ENCODE measurements at places on chromosomes 6 and 20.
A peak's percentile ranks its signal among the peaks of the same experiment; 100 is the strongest.

DNA sequence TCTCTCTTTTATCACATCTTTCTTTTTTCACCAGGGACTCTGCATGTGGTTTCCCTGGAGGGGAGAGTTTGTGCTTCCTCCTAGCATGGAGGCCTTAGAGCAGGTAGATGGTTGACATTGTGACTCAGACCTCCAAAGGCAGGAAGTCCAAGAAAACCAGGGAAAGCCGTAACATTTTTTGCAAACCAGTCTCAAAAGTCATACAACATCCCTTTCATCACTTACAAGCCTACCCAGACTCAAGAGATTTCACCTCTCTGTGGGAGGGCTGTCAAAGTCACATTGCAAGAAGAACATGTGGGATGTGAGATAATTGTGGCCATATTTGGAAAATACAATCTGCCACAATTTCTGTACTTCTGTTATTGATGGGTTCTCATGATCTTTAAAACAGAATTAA, 46.2 kb downstream of the SNRNP48 start:
- DNase-seq: no peak

DNA sequence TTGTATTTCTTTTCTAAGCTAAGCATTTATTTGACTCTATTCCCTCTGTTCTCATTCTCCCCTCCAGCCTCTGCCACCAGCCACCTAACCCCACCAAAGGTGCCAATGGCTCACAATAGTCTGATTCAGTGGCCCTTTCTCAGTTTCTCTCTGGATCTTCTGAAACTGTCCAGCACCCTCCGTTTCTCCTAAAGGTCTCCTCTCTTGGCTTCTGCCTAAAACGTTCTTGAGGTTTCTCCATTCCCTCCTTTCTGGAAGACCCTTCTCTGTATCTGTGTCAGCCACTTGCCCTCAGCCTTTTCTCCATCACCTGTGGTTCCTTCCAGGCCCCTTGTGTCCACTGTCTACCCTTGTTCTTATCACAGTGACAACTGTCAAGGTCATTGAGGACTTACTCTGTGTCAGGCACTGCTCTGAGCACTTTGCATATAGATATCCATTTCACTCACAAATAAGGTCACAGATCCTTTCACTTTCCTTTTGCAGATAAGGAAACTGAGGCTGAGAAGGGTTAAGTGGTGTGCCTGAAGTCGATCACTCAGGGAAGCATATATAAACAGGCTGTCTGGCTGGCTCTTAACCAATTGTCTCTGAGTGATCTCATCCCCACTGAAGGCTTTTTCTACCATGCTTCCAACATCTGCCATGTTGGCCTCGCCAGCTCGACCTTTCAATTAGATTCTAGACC, 48.1 kb downstream of the FOXA2 start:
- no peak for DNase-seq

DNA sequence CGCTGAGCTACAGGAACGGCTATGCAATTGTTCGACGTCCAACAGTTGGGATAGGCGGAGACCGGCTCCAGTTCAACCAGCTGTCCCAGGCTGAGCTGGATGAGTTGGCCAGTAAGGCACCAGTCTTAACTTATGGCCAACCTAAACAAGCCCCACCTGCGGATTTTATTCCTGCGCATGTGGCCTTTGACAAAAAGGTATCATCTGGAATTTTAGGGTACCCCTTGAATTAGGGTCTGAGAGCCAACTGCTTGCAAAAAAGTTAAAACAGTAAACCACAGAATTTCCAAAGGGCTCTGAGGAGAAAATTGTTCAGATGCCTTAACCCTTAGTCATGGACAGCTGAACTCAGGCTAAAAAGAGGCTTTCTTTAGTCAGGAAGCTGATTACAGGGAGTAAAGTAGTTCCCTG, 3.8 kb downstream of the EFHC1 start:
- DNase-seq: no peak

DNA sequence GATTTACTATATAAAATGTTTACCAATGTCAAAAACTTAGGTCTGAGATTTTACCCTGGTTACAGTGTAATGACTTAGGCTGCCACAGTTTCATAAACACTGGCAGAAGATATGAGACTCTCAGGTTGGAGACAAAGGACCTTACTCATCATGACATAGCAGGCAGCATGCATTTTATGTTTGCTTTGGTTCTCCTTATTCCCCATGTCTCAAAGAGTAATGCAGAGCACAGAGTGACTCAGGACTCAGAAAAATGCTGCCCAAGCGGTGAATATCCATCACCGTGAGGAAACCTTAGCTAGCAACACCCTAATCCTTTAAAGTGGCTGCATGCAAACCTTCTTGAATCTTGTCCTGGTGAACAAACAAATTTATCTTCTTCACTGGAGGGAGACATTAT, 112.1 kb upstream of the EYS start:
- no peak for DNase-seq

- no peak for DNase-seq
These were observed 37.6 kb downstream of the PDSS2 start for GRCh38 chr6:107421696-107422256.

GRCh38 chr6:15804164-15805154, 141.6 kb upstream of the DTNBP1 start:
- DNase-seq: no peak

GRCh38 chr20:35680452-35681183, 15.9 kb upstream of the CPNE1 start:
- DNase-seq: no peak

- no peak for DNase-seq
These were observed 21.4 kb upstream of the ULBP3 start for GRCh38 chr6:150090328-150090727.

GRCh38 chr20:33704197-33704924, 15.7 kb downstream of the PXMP4 start:
- DNase-seq: no peak

- no peak for DNase-seq
These were observed 13.9 kb downstream of the ZNF217 start for GRCh38 chr20:53579581-53580375.

DNA sequence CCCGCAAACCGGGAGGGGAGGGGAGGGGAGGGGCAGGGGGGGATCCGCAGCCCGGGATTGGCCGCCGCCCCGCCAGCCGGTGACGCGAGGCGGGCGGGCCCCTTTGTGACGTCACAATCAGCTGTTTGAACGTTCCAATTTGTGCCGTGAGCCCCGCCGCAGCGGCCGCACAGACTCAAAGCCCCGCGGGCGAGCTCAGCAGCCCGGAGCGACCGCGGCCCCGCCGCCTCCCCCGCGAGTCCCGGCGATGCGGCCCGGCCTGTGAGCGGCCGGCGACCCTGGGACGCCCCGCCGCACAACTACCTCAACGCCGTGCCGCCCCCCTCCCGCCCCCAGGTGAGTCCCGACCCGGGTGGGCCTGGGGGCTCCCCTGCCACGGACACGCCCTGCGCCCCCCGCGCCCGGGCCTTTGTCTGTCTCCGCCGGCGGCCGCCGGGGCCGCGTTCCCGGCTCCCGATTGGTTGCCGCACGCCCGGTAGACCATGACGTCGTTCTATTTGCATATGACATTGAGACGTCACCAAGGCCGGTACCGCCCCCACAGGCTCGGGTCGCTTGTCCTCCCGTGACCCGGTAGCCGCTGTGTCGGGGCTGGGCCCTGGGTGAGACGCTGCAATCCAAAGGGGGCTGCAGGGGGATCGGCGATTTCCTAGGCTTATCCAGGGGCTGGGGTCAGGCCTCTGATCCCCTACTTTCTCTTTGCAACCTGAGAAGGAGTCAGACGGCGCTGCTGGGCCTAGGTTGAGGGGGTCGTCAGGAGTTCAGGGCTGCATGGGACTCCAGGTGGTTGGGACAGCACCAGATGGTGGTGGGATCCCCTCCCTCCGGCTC, at the start of gene TP53INP2:
TP53INP2 (plus strand) TSS at position 168 of the 831 bp plus-strand sequence. CDS start 4,396 bp downstream, outside the sequence.
- peak; percentile 87 for DNase-seq

DNA sequence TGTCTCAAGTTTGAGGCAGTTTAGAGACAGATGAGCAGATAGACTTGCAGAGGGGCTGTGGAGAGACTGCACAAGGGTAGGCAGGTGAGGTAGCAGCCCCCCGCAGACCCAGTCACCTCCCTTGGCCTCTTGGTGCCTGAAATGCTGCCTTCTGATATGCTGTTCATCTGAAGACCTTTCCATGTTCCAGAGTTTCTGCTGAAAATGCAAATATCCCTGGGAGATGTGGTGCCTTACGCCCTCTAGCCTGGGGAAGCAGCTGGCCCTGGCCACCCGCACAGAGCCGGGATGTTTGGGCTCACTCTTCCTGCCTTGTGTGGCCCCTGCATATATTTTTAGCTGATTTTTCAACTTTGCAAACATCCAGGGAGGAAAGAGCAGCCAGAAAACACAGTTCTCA, 51.4 kb downstream of the TMEM242 start:
- no peak for DNase-seq

DNA sequence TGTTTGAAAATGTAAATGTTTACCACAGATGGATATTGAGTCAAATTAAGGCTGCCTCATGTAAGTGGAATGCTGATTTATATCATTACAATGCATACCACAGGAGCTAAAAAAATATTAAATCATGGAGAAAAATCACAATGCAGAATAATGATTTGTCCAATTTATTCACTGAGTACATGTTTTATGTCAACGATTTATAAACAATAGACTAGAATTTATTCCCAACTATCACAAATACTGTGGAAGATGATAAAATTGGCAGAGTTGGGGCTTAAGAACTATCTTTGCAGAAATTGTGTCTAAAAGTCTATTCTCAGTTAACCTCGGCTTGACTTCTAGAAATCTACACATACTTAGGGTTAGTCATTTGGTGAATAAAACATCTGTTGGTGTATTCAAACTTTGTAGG, 472.1 kb upstream of the MARCKS start:
- DNase-seq: no peak

DNA sequence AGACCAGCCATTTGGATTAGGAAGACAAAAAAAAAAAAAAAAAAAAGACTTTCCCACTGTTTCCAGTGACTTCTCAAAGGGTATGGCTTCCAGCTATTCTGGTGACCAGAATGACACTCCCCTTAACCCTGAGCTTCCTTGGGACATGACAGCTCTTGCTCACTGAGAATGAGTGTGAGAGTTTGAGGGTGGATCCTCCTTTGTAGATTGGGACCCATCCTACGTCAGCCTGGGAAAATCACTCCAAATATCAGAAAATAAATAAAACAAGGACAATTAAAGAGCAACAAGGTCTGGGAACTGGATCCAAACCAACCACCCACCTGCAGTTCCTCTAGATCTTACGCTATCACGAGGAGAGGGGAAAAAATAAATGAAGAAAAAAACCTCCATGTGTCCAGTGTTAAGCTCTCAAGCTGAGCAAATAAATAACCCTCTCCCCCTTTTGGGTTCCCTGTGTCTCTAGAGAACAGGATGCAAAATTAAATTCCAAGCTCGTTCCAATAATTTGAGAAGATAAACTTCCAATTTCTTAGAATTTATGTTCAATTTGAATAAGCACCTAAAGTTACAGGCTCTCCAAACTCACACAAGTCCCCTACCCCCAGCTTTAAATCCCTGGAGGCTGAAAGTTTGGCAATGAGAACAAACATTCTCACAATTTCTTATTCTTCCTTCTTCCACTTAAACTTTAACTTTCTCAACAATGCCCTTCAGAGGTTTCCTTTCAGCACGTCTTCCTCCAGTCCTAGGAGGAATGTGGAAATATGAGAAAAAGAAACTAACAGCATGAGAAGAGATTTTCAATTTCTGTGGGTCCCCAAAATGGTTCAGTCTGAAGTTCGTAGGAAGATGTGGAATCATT, 170.2 kb downstream of the MTFR2 start:
- no peak for DNase-seq

DNA sequence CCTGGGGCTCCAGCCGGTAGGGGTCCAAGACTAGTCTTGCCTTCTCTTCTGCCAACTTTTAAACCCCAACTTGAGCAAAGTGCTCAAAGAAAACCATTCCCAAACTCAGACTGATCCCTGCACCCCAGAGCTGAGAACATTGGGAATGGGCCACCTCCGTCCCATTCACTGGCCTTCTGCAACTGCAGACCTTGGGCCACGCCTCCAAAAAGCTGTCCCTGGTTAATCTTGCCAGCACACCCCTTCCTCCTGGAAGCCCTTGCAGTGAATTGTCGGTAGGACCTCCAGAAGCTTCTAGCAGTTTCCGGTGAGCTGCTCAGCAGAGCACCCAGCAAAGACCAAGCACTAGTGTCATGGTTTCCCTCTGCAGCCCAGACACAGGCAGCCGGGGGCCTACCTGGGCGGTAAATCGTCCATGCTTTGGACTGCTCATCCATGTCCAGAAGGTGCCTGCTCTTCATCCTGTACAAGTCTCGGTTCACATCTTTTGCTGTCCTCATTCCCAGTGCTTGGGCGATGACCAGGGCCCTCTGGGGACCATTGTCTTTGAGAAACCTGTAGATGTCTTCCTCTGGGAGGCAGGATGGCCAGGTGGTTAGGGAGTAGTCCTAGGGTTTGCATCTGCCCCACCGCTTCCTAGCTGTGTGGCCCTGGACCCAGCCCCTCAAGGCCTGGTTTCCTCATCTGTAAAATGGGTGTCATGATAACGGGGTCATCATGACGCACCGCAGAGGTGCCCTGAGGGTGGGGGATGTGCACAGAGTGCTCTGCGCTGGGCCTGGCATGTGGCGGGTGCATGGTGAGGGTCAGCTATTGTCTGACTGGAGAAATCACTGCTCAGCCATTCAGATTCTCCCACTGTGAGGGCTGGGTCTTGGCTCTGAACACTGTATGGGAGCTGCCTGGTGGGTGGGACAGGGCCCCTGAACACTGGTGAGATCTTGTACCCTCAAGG, 5.5 kb downstream of the ZBP1 start:
- DNase-seq: peak; percentile 12

- DNase-seq: no peak
These were observed 10.7 kb downstream of the COL9A1 start for GRCh38 chr6:70292193-70292592.

- DNase-seq: no peak
These were observed 116.1 kb downstream of the CEBPB start for GRCh38 chr20:50306478-50307423.

GRCh38 chr20:59781226-59781625, 152.2 kb downstream of the SYCP2 start:
- no peak for DNase-seq

- no peak for DNase-seq
These were observed 2.5 kb downstream of the PERP start for GRCh38 chr6:138104618-138105213.

DNA sequence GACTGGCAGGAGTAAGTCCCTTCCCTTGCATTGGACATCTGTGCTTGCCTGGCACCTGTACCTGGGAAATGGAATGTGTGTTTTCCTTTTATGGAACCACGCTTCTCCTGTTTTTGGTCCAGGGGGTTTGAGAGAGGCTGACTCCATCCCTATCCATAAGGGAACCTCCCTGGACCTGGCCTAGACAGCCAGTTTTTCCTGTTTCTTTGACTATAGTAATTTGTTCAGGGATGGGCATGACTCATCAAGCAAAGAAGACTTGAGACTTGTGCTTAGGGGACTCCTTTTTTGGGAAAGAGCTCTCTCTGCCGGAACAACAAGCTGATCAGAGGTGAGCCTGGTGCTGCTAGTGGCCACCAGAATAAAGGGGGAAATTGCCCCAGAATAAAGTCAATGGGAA, 393.8 kb downstream of the CDH26 start:
- DNase-seq: no peak

All from activated CD8-positive, alpha-beta memory T cell treated with anti-CD3 and anti-CD28 coated beads, Interleukin-2, amount 50 U/mL, for 4 hours (primary cell).